Glutamatergic neuron (in vitro differentiated cells): ENCODE measurements at places on chromosomes 4 and X.

DNA sequence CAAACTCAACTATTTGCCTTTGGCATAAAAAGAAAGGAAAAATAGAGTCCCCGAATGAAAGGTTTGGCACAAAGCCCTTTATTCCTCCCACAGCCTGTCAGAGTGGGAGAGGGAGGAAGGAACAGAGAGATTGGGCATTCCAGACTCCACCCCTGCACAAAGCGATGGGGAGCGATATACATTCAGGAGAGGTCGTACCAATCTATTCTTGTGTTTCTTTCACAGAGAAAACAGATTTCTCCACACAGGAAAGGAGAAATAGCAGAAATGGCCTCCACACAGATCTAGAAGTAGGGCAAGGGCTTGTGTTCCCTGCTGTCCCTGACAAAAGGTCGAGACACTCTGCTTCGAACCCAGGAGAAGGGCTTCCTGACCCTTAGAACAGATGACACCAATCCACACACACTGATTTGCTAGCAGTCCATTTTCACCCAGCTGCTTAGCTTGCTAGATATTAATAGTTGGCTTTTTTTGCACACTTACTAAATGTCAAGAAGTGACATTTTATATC is 197.4 kb downstream of the MAML3 start:
- no peak for DNase-seq

GRCh38 chr4:140718241-140718952 is 37.8 kb downstream of the TBC1D9 start:
- no peak for DNase-seq

DNA sequence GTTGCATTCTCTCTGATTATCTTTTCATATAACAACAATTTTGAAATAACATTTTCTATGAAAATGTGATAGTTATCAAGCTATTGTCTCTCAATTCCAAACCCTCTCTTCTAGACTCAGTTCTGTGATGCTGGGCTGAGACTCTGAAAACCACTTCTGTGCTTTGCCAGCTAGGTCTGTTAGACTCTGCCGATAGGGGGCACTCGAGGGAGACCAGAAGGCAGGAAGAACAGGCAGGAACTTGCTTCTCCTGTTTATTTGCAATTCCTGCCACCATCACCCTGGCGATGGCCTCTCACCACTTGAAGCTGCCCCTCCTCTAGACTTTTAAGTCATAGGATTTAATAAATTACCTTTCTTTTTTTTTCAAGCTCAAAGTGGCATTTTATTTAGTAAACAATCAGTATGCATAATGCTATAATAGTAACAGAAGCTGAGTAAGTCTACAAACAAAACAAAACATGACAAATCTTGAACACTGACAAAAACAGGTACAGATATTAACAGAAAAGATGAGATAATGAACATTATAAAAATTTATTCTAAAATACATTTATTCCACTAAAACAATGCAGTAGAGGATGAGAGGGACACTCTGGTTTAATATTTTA is 49.7 kb downstream of the RASL11B start:
- DNase-seq: peak; percentile 90

GRCh38 chrX:63747331-63747730 is 37.7 kb downstream of the ARHGEF9 start:
- DNase-seq: no peak

GRCh38 chr4:164136180-164136616 is 617.7 kb upstream of the SMIM31 start:
- no peak for DNase-seq

DNA sequence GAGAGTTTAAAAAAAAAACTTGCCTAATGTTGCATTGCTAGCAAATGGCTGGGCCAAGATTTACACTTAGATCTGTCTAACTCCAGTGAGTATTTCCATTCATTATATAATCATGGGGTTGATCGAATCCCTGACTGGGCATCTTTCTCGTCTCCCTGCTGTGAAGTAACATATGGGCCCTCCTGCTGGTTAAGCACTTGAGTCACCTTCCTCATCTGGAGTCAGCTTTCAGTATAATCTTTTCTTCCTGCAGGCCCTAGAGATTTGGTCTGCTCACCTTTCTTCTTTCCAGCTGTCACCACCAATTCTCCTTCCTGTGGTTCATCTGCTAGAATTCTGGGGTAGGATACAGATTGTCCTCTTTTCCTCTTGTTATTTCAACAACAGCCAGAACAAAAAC is 41.6 kb downstream of the TIGD2 start:
- DNase-seq: peak; percentile 52

DNA sequence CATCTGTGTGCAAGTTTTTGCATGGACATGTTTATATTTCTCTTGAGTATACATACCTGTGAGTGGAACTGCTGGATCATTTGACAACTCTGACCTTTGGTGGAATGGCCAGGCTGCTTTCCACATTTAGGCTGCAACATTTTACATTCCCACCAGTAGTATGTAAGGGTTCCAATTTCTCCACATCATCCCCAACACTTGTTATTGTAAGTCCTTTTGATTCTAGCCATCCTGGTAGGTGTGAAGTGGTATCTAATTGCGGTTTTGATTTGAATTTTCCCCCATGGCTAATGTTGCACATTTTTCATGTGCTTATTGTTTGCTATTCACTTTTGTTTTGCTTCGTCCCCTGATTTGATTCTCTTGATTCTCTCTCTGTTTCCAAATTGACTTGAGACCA is 16.4 kb downstream of the DLG3 start:
- DNase-seq: no peak

GRCh38 chr4:1717129-1718094 is 3.7 kb downstream of the TMEM129 start:
- no peak for DNase-seq

DNA sequence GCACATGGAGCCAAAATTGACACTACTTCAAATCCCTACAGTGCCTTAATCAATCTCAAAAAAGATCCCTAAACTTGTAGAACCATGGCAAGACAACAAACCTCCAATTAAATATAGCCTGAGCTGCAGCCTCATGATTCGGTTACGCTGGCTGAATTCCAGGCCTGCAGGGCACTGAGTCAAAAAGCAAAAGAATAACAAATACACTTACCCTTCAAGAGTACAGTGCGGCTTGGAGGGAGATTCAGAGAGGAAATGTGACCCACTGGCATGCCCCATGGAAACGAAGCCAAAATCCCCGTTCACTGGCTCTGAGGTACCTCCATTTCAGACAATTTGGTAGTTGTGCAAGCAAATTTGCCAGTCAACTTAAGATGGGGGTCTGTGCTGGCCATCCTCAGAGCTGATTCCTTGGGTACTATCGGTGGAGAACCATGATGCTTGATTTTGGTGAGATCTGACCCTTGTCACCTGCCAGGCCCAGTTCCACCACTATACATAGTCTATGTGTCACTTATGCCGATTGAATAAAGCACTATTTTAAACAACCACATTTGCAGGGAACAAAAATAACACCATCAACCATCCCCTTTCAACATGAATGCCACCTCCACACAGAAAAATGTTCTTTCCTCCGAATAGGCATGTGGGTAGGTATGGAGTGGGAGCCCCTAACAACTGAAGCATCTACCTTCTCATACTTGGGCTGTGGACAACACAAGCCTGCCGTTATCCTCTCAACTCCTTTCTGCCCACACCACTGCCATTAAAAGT is 2.1 kb downstream of the C4orf54 start:
- no peak for DNase-seq

GRCh38 chr4:83599183-83599582 is 63.3 kb downstream of the GPAT3 start:
- no peak for DNase-seq

GRCh38 chrX:87160435-87161010 is 357.1 kb upstream of the KLHL4 start:
- no peak for DNase-seq

GRCh38 chr4:74919783-74920182 is 13.1 kb upstream of the PARM1 start:
- DNase-seq: no peak

GRCh38 chr4:24690436-24690835 is 104.9 kb upstream of the SOD3 start:
- no peak for DNase-seq

GRCh38 chrX:1911401-1912128 is 296.7 kb downstream of the ASMT start:
- no peak for DNase-seq

DNA sequence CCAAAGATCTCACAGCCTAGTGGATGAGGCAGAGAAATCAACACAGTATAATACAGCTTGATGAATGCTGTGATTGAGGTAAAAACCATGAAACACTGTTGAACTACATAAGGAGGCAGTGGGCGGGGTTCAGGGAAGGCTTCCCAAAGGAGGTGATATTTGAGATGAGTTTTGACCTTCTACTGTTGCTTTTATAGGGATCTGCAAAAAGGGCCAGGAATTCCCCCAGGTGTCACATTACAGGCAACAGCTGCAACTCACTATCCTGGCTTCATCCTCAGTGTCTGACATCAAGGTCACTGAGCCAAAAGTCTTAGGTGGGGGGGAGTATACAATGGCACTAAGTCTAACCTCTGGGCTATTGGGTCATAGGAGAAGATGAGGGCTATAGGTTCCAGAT is 185.7 kb upstream of the NRK start:
- peak; percentile 17 for DNase-seq

DNA sequence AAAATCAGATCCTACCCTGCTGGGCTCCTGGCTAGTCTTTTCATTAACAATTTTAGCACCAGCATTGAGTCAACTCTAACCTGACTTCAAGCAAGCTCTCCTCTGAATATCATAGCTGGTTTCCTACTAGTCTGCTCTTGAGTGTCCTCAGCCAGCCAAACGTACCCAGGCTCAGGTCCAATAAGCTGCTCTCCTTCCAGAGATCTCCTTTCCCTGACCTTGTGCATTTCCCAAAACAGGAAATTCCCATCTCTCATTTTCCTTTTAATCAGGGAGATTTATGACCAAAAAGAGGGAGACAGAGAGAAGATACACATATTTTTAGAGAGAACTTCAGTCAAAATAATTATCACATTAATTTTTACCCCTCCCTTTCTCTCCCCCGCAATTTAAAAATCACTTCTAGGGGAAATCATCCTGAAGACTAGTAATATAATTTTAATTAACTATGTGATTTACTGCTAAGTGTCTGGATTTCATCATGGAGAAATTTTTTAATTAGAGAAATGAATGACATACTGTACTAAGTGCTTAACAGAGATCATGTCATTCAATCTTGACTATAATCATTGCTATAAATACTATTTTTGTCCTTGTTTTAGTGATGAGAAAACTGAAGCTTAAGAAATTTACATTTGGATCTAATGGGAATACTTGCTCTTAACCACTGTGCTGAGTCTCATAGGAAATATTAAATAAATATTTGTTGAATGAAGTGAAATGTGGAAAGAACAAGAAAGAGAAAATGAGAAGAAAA is 421.7 kb upstream of the INTU start:
- no peak for DNase-seq

- DNase-seq: no peak
These were observed 695.6 kb upstream of the PCDH7 start for GRCh38 chr4:30024526-30024925.

- DNase-seq: no peak
These were observed 239.6 kb downstream of the GBA3 start for GRCh38 chr4:22932326-22932725.

GRCh38 chr4:128604204-128604603 is 205.3 kb upstream of the JADE1 start:
- no peak for DNase-seq

DNA sequence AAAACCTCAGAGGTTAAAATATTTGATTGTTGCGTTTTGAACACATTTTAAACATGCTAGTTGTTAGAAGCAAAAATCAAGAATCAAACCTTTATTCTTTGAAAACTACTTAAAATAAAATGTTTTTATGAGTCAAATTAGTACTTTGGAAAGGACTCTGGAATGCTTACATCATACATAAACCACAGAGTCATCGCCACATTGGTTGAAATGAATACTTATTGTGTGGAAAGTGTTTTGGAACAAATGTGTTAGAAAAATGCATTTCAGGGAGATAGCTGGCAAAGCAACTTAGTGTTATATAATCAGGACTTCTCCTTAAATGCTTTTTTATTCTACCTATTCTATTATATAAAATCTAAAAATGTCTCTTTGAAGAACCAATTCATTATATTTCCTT is 49.4 kb upstream of the CAMK2D start:
- DNase-seq: no peak

DNA sequence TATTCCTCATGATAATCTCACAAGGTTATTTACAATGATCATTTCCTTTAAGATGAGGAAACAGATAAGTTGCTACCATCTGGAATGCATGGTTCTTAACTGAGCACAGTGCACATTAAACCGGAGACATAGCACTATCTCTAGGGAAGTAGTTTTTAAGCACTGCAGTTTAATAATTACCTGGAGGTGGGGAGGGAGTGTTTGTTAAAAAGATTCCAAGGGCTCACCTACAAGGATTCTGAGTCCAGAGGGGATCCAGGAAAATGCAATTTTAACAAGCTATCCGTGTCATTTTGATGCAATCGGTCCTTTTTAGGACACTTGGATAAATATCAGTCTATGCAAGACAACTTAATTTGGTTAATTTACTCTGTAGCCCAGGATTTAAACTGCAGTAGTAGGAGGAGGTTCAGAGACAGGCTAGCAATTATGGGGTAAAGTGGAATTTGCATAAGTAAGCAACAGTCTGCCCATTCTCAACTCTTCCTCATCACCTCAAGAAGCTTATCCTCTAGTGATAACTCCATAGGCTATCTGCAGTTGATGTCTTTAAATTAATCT is 2.8 kb upstream of the PDLIM5 start:
- DNase-seq: no peak

GRCh38 chrX:13489454-13489853 is 79.9 kb upstream of the EGFL6 start:
- no peak for DNase-seq

DNA sequence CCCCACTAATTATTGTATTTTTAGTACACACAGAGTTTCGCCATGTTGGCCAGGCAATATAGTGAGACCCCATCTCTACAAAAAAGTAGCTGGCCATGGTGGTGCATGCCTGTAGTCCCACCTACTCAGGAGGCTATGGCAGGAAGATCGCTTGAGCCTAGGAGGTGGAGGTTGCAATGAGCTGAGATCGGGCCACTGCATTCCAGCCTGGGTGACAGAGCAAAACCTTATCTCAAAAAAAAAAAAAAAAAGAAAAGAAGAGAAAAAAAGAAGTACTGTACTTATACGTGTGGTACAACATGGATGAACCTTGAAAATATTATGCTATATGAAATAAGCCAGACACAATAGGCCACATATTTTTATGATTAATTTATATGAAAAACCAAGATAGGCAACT is 9.9 kb upstream of the WDR45 start:
- no peak for DNase-seq

GRCh38 chrX:134026565-134027311 is 41.3 kb upstream of the GPC3 start:
- peak; percentile 31 for DNase-seq

- DNase-seq: peak; percentile 69
These were observed 19.5 kb downstream of the UTP14A start for GRCh38 chrX:129925305-129926092.

GRCh38 chrX:116246261-116246660 is 75.7 kb downstream of the AGTR2 start:
- DNase-seq: no peak

- DNase-seq: no peak
These were observed 11.9 kb downstream of the WDR17 start for GRCh38 chr4:176077561-176077960.

- no peak for DNase-seq
These were observed 238.0 kb downstream of the NR3C2 start for GRCh38 chr4:148204171-148204570.

GRCh38 chrX:118049713-118050112 is 66.9 kb downstream of the KLHL13 start:
- DNase-seq: no peak
